ENCODE measurements at places on chromosomes 7 and 10. TPM values are rescaled to one million over a fixed set of nuclear protein-coding genes. Genes with fewer than 3 reads are reported as not detected.

- no peak for DNase-seq
These were observed 450.1 kb downstream of the KCNMA1 start for GRCh38 chr10:77187376-77187999.

GRCh38 chr7:142425281-142425680, 167.4 kb upstream of the PRSS58 start:
- DNase-seq, result no peak

Gene NPY
- not detected for total RNA-seq

DNA sequence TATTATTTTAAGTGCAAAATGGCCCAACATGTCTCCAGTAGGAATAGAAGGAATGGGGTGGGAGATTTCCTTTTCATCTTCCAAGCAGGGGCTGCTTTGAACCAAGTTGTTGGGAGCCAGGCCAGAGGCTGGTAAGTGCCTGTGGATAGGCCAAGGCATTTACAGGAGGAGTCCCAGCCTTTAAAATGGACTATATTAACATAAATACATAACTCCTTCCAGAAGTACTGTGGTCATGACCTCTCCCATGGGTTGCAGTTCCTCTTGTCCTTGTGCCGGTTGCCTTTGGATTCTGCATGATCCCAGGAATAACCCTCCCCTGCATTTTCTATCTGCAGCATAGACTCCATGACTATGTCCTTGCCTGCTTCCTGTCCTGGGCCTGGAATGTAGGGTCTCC, 95.8 kb downstream of the SEC23IP start:
- no peak for DNase-seq

Gene UNCX
- total RNA-seq, result not detected

GRCh38 chr10:34075254-34075926, 739.7 kb downstream of the PARD3 start:
- DNase-seq, result no peak

DNA sequence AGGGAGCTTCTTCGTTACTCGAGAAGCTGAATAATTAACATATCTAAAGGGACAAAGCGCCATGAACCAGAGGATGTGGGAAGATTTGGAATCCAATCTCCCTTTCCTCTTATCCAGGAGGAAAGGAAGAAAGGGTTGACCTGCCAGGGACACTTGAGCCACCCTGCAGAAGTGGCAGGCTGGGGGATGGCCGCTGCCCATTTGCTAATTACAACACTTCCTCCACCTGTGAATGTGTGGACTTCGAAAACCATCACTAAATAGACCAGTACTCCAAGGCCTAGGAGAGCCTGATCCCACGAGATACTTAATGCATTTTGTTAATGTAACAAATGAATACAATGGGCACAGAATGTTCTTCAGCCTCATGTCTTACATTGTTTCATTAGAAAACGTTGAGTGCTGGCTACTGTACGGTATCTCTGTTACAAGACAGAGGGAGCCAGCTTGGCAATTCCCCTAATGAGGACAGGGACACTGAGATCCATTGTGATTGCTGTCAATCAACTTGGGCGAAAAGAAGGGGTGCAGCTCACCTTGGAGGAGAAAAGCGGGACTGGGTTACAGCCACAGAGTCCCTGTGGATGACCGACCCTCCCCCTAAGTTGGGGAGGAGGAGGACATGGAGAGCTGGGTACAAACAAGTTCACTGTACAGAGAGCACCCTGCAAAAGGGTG, 59.4 kb downstream of the AOC1 start:
- DNase-seq, result no peak

DNA sequence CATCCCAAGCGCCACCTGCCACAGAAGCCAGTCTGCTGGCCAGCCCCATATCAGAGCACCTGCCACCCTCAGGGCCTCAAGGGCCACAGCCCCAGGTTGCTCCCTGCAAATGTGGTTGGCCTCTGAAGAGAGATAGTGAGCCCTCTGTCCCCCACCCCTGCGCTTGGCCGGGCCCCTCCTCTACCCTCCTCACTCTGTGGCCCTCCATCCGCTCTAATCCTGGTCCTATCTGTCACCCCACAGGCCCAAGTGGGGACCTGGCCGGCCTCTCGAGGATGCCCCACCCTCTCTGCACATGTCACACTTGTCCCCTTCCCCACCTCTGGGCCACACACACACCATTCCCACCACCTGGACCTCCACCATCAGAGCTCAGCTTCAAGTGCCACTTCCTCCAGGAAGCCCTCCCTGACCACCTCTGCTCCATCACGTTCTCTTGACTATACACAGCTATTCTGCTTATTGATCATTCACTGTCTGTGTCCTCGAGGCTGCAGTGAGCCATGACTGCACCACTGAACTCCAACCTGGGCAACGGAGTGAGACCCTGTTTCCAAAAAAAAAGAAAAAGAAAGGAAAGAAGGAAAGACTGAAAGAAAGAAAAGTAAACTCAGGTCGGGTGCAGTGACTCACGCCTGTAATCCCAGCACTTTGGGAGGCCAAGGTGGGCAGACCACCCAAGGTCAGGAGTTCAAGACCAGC, 42.4 kb downstream of the TNRC18 start:
- DNase-seq, result no peak

DNA sequence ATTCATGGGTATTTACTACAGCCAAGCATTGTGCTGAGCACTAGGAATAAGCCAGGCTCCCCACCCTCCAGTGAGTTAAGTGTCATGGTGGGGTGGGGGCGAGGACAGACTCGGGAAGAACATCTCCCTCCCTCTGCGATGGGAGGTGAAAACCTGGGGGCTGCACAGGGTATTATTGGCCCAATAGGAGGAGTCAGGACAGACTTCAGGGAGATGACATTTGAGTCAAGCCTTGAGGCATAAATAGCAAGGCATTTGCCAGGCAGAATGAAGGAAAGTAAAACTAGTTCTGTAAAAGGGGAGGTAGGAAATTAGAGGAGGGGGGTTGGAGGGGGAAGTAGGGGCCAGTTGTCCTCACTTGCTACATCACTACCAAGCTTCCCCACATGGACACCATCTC, 18.9 kb downstream of the NKX2-3 start:
- DNase-seq, result no peak

DNA sequence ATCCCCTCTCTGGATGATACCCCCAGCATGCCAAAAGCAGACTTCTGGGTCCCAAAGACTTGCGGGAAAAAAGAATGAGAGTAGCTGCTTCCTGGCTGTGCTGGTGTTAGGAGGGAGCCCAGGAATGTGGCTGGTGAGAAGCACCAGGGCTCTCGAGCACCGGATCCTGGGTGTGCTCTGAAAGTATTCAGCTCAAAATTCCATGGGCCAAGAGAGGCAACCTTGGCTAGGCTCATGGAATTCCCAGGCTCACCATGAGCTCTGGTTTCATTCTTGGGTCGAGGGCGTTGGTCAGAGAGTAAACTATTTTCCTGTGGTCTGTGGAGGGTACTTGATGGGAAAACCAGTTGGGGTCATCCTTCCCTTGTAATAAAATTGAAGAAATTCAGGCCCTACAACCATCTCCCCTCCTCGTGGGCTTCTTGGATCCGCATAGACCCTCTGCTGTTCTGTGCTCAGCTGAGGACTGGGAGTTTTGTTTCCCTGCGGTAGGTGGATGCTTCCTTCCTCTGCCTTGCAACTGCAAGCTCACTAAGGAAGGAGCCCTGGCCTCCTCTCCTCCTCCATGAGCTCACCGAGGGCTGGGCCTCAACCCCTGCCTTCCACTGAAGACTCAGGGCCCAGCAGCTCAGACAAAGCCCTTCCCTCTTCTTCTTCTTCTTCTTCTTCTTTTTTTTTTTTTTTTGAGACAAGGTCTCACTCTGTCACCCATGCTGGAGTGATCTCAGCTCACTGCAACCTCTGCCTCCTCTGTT, 34.5 kb upstream of the AQP1 start:
- DNase-seq, result no peak

GRCh38 chr7:152588350-152588749, 87.6 kb downstream of the XRCC2 start:
- no peak for DNase-seq

DNA sequence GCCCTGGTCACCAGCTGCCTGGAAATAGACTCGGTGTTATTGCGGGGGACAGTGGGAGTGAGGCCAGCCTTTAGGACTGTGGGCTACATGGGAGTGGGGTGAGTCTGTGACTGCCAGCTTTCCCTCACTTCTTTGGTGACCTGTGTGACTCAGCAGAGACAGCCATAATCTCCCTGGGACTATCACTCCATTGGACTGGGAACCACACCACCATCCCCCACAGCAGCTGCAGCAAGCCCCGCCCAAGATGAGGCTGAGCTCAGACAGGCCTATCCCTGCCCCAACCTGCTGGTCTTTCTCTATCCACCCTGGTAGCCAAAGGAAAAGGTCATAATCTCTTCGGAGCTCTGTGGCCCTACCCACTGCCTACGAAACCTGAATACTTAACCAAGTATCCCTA, 263.2 kb downstream of the FZD1 start:
- no peak for DNase-seq

GRCh38 chr7:124796771-124797170, 31.2 kb upstream of the GPR37 start:
- DNase-seq, result no peak

Gene NODAL
- not detected for total RNA-seq

DNA sequence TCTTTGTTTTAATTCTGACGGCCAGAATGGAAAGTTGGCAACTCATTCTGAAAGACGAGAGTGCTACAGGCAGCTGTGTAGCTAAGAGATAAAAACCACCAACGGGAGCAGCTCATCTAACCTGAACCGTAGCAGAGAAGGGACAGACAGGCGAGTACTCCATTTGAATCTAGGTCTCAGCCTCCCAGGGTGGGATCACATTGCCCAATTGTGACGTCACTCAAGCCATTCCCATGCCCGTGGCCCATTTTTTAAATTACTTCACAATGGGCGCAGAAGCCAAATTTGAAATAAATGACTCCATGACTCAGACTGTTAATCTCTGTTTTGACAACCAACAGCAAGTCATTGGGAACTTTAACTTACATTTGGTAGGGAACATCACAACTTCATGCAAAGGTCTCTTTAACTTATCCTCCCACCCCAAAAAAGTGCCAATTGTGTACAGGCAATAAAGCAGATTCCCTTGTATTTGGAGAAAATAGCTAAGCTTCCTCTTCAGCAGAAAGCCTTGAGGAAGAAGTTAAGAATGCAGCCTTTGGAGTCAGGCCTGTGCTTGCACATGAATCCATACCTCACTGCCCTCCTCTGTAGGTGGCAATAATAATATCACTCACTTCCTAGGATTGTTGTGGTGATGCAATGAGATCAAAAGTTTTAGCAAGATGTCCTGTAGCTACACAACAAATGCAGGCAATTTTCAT, 93.2 kb upstream of the KIF5B start:
- DNase-seq, result no peak

DNA sequence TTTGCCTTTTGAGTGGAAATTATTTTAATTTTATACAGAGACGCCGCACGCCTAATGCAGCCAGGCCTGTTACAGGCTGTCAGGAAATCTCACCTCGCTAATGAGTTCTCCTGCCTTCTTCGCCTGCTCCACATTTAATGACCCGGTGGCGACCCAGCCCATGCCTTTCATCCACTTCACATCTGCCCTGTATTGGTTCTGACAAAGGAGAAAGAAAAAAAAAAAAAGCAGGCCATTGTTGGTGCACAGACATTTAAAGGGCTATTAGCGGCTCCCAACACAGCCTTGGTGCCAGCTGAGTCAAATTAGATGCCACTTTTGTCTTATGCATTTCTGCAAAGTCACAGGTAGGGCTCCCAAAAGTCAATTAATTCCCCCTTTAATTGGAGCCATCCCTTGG, 43.3 kb downstream of the NRAP start:
- DNase-seq, result no peak

Gene ITPRIP
- total RNA-seq, result 30.6 TPM

GRCh38 chr7:80873140-80873539, 45.7 kb downstream of the SEMA3C start:
- DNase-seq, result no peak

DNA sequence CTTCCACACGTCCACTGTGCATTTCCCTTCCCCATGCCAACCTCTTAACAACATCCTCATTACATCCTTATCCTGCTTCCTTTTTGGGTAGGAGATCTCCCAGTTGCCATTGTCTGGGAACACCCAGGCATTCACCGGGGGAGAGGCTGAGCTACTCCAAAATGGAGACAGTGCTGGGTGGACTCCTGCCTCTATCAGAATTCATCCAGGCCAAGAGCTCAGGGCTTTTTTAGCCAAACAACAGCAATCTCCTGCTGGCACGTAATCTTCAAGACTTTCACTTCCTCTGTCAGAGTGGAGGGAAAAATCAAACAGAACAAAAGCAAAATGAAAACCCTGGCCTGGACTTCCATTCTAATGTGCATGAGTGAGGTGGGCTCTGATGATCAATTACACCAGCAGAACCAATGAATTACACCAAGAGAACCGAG, 245.0 kb downstream of the PRPF18 start:
- DNase-seq, result no peak

DNA sequence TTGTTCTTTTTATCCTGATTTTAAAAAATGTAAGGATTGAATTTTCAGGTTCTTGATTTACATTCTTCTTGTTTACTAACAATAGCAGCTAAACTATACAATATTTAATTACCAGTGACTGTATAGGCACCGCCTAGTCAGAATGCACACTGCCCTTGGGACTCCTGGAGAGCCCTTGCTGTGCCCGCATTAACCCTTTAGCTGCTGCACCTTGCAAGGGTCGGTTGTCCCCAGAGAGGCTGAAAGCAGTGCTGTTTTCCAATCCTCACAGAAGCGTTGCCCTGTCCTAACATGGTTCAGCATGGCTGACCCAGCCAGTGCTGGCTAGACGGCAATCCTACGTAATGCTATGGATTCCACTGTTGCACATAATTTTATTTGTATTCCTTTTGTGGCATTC, 102.6 kb downstream of the HECW1 start:
- DNase-seq, result no peak

DNA sequence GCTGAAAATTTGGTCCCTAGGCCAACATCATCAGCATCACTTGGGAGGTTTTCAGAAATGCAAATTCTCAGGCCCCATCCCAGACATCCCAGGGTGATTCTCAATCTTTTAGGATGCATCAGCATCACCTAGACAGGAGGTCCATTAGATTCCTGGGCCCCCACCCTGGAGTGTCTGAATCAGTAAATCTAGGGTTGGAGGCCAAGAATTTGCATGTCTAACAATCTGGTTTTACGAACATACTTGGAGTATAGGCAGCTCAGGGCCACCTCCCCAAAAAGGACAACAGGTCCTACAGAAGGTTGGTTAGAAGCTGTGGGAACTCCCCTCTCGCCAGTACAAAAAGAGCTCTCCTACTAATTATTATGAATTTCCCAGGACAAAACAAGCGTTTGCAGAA, 15.5 kb downstream of the ZC3HAV1 start:
- no peak for DNase-seq

Gene ACBD7
- total RNA-seq, result not detected

Gene TECPR1
- 76.5 TPM for total RNA-seq

- DNase-seq, result no peak
These were observed 13.8 kb upstream of the INPP5A start for GRCh38 chr10:132523561-132524442.
